ENCODE measurements at places on chromosomes 5 and 9.

DNA sequence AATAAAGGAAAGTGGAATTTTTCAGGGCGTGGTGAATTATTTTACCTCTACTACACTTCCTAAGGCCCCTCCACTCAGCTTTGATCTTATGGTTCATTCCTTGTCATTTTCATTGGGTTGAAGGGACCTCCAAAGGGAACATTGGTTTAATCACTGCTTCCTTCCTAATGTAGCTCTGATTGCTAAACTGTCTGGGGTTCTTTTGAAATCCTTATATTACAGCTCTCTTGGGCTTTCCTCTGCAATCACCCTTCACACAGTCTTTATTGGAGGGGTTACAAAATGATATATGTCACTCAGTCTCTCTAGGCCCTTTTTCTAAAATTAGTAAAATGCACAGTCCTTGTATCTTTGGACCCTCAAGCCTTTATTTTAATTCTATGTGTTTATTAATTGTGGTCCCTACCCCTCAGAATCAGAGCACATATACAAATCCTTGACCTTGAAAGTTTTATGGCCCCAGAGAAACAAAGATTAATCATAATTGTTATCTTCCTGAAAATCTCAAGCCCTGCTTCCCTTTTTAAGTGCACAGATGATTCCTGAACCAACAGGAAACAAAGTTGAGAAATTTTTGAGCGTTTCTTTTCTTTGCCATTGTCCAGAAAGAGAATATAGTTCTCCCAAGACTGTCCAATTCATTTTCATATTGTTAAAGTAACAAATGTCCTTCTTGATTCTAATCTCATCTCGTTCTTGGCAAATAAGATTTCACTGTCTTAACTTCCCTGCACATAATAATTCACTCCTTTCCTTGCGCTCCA lies 330.0 kb downstream of the ARRDC3 start:
- DNase-seq = peak; percentile 20

- no peak for DNase-seq
Measured at GRCh38 chr9:115882911-115883310, 270.7 kb upstream of the PAPPA start.

DNA sequence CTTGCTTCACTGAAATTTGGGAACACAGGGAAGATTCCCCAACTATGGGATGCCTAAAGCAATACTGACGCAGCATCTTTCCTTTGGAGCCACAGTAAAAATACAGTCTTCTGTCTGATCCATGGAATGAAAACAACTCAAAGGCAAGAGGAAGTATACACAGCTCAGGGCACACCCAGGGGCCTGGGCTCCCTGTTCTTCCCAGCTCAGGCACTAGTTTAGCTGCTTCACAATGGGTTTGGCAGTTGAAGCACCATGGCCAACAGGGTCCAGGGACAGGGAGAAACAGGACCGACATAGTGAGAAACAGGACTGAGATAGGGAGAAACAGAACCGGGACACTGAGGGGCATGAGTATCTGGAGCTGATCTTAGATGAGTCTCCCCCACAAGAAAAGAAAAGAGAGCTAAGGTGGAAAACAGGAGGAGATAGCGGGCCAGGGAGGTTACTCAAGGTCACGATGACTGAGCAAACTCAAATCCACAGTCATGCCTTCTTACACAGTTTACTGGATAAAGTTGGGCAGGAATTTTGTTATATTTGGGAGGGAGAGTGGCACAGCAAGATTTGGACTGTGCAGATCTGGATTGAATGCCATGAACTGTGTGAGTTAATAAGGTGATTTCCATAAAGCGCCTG lies 198.8 kb downstream of the SMARCA2 start:
- no peak for DNase-seq

GRCh38 chr5:56640763-56641406 lies 174.5 kb upstream of the MAP3K1 start:
- peak; percentile 48 for DNase-seq

- DNase-seq = no peak
Measured at GRCh38 chr5:21834863-21835262, 1018.3 kb downstream of the CDH12 start.

- no peak for DNase-seq
Measured at GRCh38 chr9:109475526-109475925, 22.6 kb downstream of the PTPN3 start.

DNA sequence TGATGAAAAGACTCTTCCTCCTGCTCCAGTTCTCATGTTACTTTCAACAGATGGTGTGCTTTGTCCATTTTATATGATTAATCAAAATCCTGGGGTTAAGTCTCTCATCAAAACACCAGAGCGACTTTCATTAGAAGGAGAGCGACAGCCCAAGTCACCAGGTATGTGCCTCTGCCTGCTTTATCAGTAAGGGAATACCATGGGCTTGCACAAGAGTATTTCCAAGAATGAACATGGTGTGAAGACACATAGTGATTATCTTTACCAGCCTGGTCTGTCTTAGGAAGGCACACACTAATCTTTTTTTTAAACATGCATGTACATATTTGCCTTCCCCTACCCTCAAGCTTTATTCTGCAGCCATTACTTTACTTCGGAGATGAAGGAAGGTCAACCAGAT lies 15.2 kb downstream of the NUP214 start:
- DNase-seq = no peak

DNA sequence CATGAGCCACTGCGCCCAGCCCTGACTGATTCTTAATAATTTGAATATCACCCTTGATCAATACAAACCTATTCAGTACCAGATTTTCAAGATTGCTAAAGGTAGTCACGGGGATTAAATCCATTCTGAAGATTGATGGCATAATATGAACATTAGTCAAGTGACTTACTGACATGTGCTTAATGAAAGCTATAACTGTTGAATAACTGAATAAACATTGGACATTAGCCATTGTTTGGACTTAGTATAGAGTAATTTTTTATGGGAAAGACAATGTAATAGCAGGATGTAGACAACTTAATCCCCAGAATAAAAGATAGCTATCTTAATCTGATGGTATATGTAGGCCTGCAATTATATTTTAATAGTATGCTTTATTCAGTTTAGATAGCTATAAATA lies 35.0 kb upstream of the VPS13A start:
- DNase-seq = no peak

- DNase-seq = no peak
Measured at GRCh38 chr9:116094846-116095245, 58.7 kb upstream of the PAPPA start.

GRCh38 chr9:89792189-89793123 lies 187.6 kb downstream of the GADD45G start:
- no peak for DNase-seq
